SHP77 treated with DMSO at 0.1 percent for 48 hours (cell line): ENCODE measurements at places on chromosomes 4 and X.

- no peak for DNase-seq
Observed at GRCh38 chr4:169859366-169860216, 101.8 kb upstream of the HPF1 start.

GRCh38 chr4:149166876-149167275 is 648.8 kb downstream of the IQCM start:
- DNase-seq: no peak

GRCh38 chr4:147674496-147674895 is 9.5 kb downstream of the PRMT9 start:
- DNase-seq: no peak

DNA sequence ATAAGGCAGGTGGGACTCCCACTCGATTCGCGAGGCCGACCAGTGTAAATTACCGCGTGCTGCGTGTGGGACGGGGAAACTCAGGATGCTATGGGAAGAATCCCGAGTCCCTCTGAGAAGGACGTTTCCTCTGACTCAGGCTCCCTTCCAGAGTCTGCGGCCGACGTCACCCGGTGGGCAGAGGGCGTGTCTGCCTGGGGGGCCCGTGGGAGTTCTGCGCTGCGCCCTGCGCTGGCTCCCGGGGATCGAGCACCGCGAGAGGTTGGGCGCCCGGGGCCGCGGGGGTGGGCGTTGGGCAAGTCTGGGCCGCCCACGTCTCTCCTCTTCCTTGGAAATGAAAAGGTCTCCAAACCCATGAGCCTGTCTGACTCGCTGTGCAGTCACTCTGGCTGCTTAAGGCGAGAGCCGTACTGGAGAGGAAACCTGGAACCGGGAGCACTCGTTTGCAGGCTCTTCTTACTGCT is 568 bp downstream of the NIPAL1 start:
- no peak for DNase-seq

GRCh38 chr4:76515975-76516843 is 81.2 kb downstream of the SHROOM3 start:
- DNase-seq: no peak

- DNase-seq: no peak
Observed at GRCh38 chrX:24391843-24392242, 31.4 kb downstream of the SUPT20HL1 start.

- no peak for DNase-seq
Observed at GRCh38 chr4:68346461-68346860, 3.4 kb downstream of the YTHDC1 start.
